Fibroblast of gingiva (primary cell): ENCODE measurements at places on chromosomes 6 and 20.

GRCh38 chr6:138383776-138384175 is 6.1 kb downstream of the SMIM28 start:
- no peak for DNase-seq

DNA sequence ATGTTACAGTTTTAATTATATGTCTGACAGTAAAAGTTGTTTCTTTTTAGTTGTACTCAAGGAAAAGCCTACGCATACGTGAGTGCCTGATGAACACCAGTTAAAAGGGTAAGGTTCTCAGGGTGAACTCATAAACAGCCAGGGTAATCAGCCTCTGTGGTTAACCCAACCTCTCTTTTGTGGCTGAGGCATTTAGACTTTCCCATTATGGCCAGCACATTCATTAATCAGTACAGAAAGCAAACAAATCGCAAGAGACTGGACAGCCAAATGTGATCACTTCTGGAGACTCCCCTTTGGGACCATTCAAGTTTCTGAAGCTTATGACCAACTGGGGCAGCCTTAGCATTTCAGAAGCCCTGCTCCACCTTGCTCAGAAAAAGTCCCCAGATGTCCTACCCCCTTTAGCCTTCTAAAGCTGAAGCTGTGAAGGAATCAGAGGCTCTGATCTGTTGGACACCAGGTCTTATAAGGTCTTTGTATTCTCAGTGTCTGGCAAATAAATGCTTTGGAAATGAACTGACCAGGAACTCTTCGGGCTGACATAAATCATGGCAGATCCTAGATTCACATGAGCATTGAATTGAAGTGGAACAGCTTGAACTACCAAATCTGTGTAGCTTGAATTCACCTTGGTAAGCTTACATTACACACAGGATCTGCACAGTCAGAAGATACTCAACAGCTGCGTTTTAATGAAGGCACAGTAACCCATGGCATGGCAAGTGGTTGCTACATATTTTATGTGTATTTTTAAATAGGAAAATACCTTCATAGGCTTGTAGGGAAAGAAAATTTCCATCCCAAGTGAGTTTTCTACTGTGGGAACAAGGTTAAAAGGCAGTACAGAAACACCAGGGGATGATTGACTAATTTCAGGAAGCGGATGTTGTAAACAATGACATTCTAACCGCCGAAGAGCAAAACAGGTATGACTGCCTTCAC is 18.7 kb downstream of the IL20RA start:
- no peak for DNase-seq

DNA sequence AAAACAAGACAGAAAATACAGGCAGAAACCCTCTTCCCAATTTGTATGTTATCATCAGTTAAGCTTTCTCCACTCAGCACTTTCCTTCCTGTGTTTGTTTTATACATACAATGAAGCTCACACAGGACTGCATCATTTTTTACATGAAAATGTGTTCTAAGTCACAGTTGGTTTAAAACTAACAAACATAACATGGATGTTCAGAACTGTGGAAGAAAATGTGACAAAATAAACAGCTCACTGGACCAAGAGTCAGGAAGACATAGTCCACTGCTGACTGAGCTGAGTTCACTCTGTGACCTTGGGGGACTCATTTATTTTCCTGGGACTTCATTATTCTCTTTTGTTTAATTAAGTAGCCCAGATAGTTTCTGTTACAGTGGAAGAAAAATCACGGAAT is 331.5 kb downstream of the SYNE1 start:
- no peak for DNase-seq

- peak; percentile 70 for DNase-seq
These were observed 20.5 kb downstream of the JPH2 start for GRCh38 chr20:44166477-44166876.

DNA sequence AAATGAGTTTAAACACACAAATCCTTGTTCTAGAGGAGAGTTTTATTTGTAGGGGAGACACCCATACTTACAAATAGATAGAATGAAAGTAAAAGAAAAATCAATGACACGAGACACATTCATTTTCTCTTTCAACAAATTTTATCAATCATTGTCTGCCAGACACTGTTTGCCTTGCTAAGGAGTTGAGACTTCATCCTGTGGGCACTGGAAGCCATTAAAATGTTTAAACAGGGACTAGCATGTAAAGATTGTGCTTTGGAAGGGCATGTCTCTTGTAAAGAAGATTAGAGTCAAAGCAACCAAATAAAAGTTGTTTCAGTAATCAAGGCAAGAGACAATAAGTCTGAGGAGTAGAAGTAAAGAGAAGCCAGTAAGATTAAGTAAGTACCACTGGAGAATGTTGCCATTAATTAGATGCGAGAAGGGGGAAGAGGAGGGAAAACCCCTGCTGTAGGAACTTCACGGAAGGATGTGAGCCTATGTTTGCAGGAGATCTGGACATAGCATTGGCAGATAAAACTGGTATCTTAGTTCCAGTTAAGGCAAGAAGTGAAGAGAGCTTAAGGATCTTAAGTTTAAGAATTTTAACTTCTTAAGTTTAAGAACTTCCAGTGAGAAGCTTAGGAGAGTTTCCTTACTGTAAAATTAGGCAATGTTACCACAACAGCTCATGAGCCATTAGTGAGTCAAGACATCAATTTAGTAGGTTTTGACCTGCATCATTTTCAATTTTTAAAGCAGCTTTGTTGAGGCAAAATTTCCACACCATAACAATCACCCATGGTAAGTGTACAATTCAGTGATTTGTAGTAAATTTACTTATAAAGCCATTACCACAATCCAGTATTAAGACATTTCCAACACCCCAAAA is 117.0 kb upstream of the UST start:
- DNase-seq: peak; percentile 17
